ENCODE measurements at places on chromosomes 5 and 9.

DNA sequence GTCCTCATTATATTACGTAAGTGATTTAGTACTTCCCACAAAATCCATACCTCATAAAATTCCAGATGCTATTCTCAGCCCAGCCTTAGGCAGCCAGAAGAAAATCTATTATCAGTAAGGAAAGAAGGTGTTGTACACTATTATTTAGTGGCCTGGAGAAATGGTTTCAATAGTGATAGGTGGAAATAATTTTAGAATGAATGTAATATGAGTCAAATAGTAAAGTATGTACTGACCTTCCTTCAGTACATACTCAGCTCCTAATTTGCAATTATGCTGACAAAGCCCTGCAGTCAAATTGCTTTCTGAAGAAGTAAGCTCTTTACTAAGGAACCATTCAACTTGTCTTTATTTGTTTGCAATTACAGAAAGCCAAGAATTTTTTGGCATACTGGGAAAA, 409.2 kb downstream of the HTR1A start:
- no peak for ATAC-seq

DNA sequence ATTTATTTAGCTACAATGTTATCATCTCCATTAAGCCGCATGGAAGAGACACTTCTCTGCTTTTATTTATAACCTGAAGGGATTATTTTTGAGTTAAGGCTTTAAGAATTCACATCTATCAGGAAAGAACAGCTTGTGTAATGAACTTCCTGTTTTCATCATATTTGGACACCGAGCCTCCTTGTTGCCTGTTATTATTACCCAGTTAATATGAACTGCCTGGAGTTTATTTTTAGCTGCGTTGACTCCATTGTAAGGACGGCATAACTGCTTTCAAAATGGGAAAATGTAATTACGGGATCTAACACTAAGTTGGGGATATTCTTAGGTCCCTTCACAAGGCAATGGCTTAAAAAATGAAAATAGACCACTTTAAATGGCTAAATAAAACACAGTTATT, 89.0 kb upstream of the NR4A3 start:
- no peak for ATAC-seq

GRCh38 chr9:30349526-30350513, 2034.6 kb upstream of the ACO1 start:
- no peak for ATAC-seq

DNA sequence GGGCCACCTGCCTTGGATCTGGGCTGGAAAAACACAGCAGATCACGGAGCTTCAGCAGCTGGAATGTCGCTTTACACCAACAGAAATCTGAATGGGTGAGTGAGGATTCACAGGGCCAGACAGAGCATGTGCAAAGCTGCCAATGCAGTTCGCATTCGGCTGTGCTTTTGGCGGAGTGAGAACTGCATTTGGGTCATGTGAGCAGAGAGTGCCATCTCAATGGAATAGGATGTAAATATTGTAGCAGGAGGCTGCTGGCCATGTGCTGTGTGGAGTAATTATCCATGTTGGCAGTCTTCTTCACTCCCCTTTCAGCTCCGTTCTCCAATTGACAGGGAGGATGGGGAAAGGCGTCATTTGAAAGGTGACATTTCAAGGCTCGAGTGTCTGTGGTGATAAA, at the start of gene ANKRD55:
ANKRD55 (minus strand) TSS at position 101 of the 400 bp plus-strand sequence. CDS start 417 bp downstream, outside the sequence.
- ATAC-seq: no peak

- ATAC-seq: no peak
These were observed 301.8 kb upstream of the TRPC7 start for GRCh38 chr5:136666970-136667620.

- no peak for ATAC-seq
These were observed 77.9 kb downstream of the LHFPL2 start for GRCh38 chr5:78570646-78571045.

GRCh38 chr5:5078009-5078897, 61.9 kb upstream of the ADAMTS16 start:
- no peak for ATAC-seq

- ATAC-seq: no peak
These were observed 276.3 kb downstream of the EPB41L4A start for GRCh38 chr5:112142769-112143270.

- ATAC-seq: no peak
These were observed 205.9 kb downstream of the PDZD2 start for GRCh38 chr5:31844622-31845345.

GRCh38 chr9:37924538-37924937, 20.6 kb upstream of the SLC25A51 start:
- no peak for ATAC-seq

GRCh38 chr9:96219026-96219899, 82.7 kb downstream of the HSD17B3 start:
- ATAC-seq: no peak
